AG08395 (cell line): ENCODE measurements at places on chromosomes 13 and 19.

GRCh38 chr13:80030491-80030890 is 310.4 kb downstream of the SPRY2 start:
- peak; percentile 10 for DNase-seq

DNA sequence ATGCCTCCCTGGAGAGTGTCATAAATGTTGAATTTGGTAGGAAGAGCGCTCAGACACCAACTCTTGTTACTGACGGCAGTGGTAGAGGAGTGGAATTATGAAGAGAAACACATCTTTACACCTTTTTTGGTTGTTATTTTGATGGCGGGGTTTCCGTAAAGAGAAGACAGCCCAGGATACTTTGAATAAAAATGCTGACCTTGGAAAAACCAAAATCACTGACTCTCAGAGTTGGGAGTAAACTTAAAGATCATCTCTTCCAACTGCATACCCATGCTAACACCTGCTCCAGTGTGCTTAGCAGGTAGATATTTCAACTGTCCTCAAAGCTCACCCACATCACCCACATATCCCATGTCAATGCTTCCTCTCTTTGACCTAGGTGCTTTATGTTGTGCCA is 498.6 kb downstream of the LIG4 start:
- DNase-seq = no peak

GRCh38 chr13:32616883-32617511 is 30.7 kb downstream of the PDS5B start:
- DNase-seq = no peak

DNA sequence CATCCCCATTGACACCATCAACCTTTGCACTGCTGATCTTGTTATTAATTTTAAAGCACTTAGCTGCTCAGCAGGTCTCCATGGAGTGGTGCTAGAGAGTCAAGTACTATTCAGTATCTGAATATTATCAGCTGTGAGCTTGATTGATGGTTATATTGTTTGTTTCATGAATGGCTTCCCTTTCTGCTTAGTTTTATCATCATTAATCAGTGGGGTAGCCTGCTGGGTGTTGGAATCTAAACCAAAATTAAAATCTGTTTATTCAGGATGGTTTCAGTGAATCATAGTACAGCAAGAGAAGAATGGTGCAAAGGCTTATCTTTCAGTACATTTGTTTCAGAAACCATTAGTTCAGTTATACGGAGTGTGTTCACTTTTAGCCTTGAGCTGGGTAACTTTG is 42.5 kb upstream of the SCEL start:
- no peak for DNase-seq

GRCh38 chr13:114234266-114234644 is 442 bp upstream of the CDC16 start:
- no peak for DNase-seq

DNA sequence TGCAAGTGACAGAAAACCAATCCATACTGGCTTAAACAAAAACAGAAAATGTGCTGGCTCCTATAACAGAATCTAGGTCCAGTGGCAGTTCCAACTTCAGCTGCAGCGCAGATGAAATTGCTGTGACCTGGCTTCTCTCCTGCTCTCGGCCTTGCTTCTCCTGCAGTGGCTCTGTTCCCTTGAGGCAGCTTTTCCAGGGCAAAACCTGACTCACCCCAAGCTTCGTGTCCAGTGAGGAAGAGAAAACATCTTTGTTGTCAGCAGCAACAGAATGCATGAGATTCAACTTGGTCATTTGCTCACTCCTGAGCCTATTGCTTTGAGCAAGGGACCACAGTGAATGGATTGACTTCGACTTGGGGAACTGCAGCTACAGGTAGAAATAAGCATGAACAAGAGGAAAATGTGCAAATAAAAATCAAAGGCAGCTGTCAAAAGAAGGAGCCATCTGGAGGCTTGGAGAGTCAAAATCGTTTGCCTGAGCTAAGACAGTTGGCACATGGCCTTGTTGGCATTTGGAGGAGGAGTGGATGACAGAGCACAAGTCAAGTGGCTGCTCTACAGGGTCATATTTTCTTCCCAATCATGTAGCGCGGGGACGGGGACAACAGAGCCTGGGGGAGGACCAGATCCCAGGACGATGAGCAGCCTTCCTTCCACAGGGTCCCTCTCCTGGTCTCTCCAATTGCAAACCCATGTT is 523.4 kb downstream of the FGF9 start:
- DNase-seq = peak; percentile 64

DNA sequence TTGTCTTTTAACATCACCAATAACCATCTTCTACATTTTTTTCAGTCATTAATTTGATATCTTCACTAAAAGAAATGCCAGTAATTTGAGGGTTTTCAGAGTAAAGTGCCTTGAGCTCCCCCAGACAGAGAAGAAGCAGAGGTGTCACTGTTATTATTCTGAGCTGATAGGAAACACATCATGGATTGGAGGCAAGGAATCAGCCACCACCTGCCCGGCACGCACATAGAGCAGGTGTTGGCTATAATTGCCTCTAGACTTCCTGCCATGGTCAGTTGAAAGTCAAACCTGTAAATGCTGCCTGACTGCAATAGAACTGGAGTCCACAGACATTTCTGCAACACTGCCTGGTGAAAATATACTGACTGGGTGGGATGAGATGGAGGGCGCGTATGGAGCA is 776.6 kb downstream of the UQCRFS1 start:
- DNase-seq = no peak

DNA sequence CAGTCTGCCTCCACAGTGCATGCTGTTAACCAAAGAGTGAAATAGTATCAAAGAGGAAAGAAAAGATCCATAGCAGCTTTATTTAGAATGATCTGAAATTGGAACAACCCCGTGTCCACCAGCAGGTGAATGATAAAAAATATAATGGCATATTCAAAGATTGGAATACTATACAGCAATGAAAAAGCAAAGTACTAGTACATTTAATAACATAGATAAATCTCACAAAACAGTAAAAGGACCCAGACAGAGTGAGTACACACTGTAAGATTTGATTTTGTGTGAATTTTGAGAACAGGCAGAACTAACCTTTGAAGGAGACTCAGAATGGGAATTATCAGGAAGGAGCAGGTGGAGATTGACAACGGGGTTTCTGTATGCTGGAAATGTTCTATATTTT is 837 bp upstream of the CD209 start:
- no peak for DNase-seq

DNA sequence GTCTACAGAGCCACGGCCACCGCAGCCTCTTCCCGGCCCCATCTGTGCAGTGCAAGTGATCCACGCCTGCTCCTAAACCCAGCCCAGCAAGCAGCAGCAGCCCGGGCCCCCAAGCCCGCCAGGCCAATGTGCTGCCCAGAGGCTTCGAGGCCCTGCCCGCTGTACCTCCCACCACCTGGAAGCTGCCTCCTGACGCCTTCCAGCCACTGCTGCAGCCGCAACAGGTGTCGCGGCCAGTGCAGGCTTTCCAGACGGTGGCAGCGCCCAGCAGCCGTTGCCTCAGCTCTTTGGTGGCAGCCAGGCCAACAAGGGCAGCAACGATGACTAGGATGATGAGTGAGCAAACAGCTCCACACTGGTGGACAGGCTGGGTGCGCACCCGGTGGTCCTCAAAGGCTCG is 50.2 kb upstream of the TPM4 start:
- no peak for DNase-seq

DNA sequence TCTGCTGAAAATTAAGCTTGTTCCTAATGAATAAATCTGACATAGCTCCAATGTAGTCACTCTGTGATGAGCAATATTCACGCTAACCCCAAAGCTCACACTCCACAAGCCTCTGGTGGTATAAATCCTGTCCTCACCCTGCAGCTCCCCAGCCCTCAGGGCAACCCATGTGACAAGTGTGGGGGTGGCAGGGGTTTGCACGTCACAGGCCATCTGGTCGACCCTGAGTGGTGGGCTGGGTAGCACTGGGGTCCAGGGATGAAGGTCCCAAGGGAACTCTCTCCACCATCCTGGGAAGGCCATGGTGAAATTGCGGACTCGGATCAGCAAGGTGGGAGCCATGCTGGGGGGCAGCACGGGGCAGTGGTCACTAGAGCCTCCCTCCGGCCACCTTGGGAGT is 100.0 kb upstream of the SOX1 start:
- DNase-seq = no peak

- no peak for DNase-seq
Observed at GRCh38 chr13:96821381-96821780, 172.9 kb downstream of the OXGR1 start.

DNA sequence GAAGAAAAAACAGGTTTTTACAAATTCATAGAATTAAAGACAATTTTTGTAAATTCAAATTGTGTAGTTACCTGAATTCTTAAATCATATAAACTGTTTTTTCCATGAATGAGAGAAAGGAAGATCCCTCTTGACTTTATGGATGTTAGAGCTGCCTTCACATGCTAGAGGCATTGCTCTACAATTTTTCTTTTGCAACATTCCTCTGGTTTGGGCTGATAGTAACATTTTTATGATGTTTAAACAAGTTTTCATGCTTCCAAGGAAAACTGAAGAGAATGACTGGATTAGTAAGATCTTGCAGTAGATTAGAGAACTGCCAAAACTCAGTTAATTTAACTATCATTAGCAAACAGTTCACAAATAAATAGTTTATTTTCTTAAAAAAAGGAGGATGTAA is 250.6 kb downstream of the GPC6 start:
- DNase-seq = no peak

GRCh38 chr13:39818953-39819352 is 163.5 kb downstream of the COG6 start:
- DNase-seq = no peak

GRCh38 chr13:35964863-35965180 is 166.4 kb downstream of the DCLK1 start:
- no peak for DNase-seq

DNA sequence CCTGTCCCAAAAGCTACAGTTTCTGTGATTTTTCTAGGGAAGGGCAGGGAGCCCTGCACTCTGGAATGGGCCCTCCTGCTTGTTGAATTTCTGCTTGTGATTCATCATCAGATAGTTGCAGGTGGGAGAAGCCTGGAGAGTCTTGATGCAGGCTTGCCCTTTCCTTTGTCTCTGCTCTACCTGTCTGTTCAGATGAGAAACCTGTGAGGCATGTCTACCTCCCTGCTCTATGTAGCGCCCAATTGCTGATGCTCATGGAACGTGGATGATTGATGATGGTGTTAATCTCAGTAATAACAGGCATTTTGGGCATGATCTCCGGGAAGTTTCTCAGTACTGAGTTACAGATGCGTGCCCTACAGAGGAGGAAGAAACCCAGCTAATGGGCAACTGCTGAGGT is 10.9 kb upstream of the CBY2 start:
- DNase-seq = no peak

DNA sequence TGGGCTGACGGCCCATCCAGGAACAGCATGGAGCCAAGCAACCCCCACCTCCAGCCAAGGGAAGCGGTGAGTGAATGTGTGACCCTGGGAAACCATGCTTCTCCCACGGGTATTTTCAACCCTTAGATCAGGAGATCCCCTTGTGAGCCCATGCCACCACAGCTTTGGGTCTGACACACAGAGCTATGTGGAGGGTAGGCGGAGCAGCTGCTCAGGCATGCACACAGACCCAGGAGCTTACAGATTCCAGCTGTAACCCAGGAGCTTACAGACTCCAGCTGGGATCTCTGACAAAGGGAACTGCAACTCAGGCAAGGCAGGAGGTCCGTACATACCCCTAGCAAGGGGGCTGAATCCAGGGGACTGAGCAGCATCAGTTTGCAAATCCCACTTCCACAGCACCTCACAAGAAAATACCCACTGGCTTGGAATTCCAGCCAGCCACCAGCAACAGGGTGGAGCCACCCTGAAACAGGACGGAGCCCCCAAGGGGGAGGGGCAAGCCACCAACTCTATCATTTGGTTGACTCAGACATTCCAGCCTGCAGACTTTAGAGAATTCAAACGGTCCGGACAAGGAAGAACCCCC is 40.8 kb upstream of the RFXAP start:
- DNase-seq = peak; percentile 22

DNA sequence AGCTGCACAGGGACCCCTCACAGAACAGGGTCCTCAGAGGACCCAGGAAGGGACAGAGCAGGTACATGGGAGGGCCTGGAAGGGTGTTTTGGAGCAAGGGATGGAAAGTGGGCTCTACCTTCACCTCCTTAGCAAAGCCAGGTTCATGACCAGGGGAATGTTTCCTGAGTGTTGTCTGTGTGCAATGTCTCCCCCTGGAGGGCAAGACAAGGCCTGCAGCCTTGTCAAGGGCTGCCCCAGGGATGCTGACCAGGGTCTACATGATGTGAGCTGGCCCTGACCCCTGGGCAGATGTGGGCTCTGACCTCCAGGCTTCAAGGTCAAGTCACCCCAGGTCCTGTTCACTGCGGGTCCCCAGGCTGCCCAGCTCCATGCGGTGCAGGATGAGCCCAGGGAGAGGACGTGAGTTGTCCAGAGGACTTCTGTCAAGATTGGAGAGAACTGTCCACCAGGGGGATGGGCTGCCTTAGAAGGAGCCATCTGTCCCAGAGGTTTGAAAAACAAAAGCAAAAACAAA is 1.0 kb upstream of the CEACAM1 start:
- peak; percentile 79 for DNase-seq

DNA sequence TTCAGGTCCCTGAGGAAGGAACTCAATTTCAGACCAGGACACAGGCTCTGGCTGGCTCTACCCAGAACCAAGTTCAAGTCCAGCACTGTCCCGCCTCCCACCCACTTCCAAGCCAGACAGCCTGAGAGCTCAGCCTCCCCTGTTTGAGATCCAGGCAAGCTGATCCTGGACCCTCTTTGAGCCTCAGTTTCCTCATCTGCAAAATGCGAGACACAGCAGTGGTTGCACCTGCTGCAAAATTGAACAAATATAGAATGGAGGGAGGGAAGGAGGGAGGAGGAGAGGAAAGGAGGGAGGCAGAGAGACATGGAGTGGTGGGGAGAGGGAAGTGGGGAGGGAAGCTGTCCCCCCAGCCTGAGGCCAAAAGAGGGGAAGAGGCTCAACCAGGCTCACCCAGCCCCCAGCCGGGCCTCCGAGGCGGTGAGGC is 751 bp downstream of the TMEM221 start:
- DNase-seq = no peak

DNA sequence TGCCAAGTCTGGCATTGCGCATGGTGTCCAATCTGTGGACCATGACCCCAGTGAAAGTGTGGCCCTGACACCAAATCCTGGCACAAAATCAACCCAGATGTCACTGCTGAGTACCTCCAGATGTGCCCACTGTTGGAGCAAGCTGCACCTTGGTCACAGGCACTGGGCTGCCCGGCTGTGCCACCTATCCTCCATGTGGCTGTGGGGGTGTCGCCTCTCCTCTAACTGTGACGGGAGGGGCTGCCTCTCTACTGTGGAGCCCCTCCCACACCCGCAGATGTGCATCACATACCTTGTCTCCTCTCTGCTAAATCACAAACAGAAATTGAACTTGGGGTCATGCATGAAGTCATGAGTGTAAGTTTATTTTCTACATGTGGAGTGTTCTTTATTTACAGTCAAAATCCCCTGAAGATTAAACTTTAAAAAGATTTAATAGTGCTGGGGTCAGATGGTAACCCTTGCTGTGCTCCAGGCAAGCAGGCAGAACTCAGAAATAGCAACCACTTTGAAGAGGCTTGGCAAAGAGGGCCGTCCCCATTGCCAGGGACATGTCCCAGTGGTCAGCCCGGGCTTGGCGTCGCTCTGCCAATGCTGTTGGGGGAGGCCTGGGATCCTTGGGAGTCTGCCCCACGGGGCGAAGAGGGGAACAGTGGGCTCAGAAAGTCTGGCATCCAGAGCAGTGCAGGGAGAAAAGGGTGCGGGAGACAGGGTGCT is 46.4 kb upstream of the ZNF536 start:
- DNase-seq = no peak
